ENCODE measurements at places on chromosomes 16 and 17.
A peak's percentile ranks its signal among the peaks of the same experiment; 100 is the strongest.

DNA sequence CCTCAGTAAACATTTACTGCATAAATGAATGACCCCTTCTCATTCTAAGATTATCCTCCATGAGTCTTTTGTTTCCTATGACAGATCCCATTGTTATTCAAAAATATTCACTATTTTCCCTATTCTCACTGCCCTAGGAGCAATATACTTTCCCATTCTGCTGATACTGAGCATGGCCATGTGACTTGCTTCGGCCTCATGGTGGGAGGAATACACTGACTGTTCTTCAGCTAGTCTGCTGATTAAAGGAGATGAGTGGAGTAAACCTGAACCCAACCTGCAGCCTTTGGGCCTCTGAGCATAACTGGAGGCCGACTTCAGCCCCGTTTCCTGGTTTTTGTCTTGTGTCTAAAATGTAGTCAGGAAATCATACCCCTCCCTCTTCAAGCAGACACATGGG is 531.8 kb upstream of the SALL1 start:
- DNase-seq, result no peak

DNA sequence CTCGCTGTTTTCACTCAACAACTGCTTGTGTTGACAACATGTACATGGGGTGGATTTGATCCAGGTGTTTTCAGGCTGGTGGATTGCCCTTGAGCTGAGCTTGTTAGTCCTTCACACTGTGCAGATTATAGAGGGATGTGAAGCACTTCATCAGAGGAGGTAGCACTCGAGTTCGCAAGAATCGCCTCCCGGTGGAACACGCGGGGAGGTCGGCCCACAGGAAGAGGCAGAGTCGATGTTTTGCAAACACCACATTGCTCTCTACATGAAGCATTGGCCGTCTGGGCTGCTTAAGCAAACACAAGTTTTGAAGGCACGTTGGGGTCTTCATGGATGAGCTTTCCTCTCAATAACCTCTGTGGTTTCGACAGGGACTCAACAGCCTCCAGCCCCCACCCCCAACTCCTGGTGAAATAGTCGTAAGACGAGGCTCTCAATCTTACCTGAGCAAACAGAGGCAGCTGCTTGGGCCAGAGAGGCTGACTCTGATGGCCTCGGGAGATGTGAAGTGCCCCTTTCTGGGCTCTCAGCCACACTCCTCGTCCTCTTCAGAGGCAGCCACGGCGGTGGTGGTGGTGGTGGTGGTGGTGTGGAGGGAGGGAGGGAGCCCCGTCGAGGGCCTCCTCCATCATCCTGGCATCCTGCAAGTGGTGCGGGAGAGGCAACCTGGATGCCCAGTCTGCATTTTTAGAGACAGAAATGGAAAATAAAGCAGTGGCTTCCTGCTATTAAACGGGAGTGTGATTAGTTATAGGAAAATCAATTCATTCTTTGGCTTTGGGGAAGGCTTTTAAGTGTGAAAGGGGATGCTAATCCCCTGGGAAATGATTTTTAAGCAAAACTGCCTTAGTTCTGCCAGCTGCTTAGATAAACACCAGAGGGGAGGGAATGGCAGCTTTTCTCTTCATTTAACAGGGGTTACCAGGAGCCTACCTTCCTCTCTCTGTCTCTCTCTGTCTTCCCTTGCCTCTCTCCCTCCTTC is 552.5 kb upstream of the EEF2KMT start:
- no peak for DNase-seq

DNA sequence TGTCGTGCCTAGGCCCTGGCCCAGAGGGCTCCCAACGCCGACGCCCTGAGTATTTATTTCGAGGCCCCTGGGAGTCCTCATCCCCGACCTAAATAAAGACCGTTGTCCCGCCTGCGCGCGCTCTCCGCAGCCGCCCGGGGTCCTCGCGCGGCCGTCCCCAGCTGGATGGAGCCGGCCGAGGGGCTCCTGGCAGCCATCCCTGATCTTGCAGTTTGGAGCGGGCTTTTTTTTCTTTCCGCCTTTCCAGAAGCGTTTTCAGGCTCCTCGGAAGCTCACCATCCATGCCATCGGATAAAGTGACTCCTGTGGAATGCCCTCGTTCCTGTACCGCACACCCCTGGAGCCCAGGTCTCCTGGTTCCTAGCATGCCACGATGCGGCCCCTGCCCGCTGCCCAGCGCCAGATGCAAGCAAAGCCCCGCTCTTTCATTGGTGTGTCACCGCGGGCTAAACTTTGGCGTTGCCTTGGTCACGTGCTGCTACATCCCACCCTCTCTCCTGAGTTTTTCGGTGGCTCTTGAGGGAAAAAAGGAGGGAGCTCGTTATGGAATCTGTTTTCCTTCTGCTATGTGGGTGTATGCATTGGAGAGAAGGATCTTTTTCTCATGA is 716 bp downstream of the TMEM94 start:
- DNase-seq, result no peak

GRCh38 chr17:81102352-81102751 is 63.0 kb upstream of the PVALEF start:
- no peak for DNase-seq

GRCh38 chr17:29579866-29580771 is 9.3 kb downstream of the GIT1 start:
- peak; percentile 87 for DNase-seq

GRCh38 chr17:80811181-80812105 is 180.2 kb upstream of the CHMP6 start:
- no peak for DNase-seq

DNA sequence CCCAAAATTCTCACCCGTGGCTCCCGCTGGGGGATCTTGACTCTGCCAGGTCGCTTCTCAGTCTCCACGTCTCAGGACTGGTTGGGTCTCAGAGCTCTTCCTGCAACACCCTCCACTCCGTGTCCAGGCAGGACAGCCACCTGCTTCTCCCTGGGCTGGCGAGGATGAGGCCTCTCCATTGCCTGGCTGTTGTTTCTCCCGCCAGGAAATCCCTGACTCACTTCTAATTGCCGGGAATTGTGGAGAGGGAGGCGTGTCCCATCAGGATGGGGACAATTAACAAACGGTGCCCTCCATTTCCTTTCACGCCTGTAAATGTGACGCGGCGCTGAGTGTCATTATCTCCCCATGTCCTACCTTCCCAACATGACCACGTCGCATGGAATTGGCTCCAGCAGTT is 204.5 kb downstream of the RBFOX3 start:
- DNase-seq, result no peak

DNA sequence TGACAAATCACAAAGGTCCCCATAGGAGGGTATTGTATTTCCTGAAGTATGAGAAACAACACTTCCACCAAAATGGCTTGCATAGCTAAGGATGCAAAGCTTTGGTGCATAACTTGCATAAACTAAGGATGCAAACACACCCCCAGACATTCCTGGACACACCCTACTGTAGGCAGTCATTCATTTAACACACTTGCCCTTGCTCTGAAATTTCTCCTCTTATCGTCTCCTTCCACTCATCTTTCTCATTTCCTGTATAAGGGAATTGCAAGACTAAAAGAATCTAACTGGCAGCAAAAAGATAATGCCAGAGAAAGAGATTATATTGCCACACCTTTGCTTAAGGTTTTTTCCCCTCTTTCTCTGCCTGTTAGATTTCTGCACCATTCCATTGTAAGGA is 28.3 kb downstream of the CHD9 start:
- DNase-seq, result no peak

DNA sequence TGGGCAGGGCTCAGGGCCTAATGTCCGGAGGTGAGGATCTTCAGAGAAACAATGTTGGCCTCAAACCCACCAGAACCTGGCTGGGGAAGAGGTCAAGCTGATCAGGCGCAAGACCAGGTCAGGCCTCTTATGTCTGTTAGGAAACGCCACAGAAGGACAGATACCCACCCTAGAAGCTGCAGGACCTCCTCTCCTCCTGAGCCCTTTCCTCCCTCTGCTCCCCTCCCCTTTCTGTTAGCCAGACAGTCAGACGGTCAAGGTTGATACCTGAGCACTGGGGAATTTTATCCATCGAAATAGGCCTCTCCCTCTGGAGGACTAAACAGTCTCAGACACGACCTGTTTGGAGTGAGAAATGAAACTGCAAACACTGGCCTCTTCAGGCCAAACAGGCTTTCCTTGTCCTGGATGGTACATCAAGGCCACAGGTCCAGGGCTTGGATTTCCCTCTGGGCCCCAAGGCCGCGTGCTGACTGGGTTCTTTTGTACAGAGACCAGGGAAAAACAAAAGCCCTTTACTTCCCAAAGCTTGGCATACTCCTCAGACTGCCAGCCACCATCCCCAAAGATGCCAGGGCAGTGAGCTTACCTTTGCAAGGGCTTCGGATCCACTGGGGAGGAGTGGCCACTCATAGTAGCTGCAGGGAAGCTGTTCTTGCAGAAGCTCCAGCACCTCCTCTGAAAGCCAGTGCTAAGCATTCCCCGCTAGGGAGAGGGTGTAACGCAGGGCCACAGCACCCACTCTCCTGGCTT is 135.8 kb downstream of the CCDC182 start:
- DNase-seq, result no peak

- no peak for DNase-seq
These were observed 316.3 kb downstream of the SEC14L1 start for GRCh38 chr17:77456951-77457548.

GRCh38 chr17:2215616-2216364 is 87.8 kb downstream of the SMG6 start:
- DNase-seq, result no peak

DNA sequence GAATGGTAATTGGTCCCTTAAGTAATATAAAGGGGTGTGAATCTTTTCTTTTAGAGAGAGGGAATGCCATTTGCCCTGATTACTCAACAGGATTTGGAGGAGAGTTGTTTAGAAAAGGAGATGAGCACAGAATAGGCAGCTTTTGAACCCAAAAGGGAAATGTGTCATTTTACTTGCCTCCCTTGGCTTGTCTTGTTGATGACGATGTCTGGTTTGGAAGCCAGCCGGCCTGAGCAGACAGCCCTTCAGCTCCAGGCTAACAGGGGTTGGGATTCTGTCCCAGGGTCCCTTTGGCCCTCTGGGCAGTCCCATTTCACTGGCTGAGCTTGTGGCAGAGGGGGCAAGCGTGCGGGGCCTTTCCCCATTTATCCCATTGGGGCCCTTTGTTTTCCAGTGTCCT is 22.3 kb upstream of the PRKAR1A start:
- no peak for DNase-seq

GRCh38 chr17:19386051-19386929 is 700 bp downstream of the MFAP4 start:
- DNase-seq, result no peak

- no peak for DNase-seq
These were observed 230.3 kb downstream of the ENGASE start for GRCh38 chr17:79304884-79305283.

DNA sequence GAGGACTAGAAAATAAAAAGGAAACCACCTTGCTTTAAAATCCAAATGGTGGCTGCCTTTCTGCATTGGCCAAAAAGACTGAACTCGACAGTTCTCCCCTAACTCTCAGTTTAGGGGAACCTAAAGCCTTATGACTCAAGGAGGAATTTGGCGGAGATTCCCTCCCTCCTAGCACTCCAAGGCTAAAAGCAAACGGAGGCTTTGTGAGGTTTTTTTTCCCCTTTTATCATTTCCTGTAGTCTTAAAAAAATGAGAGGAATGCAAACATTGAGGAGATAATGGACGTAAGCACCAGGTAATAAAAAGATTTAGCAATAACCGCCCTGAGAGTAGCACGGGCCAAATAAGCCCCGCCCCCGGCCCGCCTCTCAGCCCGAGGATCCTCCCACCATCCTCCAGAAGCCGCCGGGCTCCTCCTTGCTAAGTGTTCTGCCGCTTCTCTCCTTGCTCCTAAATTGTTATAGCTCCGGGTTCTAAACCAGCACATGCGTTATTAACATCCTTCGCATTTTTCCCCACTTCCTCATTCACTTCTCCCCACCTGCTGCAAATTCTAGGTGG is 5.8 kb upstream of the KIFC3 start:
- DNase-seq, result no peak

GRCh38 chr17:73067075-73067474 is 25.4 kb downstream of the SLC39A11 start:
- DNase-seq, result no peak

DNA sequence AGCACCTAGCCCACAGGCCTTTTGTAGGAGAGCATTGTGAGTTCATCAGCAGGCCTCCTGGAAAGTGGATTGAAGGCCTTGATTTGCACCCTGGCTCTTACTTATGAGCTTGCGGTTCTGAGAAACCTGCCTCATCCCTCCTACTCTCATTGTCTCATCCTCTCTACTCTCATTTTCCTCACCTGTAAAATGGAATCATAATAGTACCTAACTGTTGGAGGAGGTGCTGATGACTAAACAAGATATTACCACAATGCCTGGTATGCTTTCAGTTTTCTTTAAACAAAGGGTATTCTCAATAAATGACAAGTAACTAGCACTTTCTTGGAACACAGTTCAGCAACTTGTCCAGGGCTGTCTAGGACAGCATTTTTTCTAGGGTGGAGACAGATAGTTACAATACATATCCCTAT is 243.1 kb upstream of the MAF start:
- DNase-seq, result no peak

DNA sequence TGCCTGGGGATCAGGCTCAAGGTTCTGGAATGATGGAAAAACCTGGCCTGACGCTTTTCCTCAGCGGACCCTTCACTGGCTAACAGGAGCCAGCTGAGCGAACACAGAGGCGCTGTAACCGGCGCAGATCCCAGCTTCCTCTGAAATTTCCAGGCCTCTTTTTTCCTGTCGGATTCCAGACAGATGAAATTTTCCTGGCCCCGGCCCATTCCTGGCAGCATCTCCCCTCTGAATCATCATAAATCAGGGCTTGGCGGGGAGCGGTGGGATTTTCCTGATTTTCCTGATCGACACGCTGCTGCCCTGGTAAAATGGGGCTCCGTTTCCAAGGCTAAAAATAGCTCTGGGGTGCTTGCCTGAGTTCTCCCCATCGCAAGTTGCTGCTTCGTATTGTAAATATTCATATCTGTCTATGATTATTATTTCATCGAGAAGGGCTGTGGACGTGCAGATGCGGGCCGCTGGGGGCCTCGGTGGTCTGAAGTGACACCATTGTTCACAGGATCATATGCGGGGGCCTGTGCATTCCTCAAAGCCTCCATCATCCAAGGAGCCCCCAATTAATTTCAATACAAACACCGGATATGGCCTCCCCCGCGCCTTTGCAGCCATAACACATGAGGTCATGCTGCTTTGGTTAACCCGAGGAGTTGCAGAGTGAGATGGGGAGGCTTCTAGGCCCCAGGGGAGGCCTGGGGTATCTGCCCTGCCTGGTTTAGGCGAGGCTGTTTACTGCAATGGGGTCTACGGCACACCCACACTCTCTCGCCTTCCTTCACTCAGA is 45.8 kb upstream of the ETV4 start:
- no peak for DNase-seq

- no peak for DNase-seq
These were observed 893 bp upstream of the ODF4 start for GRCh38 chr17:8338753-8339140.

DNA sequence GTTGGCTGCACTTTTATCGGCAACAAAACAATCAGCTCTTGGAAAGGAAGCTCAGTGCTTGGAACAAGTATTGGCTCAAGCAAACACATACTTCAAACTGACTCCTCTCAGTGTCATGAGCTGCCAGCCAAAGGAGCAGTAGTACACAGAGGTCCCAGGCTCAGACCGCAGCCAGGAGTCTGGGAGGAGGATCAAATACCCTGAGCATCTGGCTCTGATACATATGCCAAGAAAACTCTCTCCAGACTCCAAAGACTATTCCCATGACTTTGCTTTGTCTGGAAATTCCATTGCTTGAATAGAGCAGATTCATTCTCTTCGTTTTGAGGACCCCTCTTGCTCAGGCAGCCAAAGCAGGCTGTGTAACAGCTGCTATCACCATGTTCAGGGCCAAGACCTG is 501.6 kb upstream of the PSMD7 start:
- no peak for DNase-seq

All from cerebellar nuclear complex (tissue), 1 donor.